Camera-type eye (tissue), 1 donor: ENCODE measurements at places on chromosomes 1 and 21. TPM values are rescaled to one million over a fixed set of nuclear protein-coding genes. Genes with fewer than 3 reads are reported as not detected.

TNFSF18 gene
- total RNA-seq = 0.16 TPM

IL12RB2 gene
- total RNA-seq = 1.1 TPM

AMY2A gene
- 0.44 TPM for total RNA-seq

WNT4 gene
- total RNA-seq = 3.1 TPM

SPTA1 gene
- 12.0 TPM for total RNA-seq

LYPD8 gene
- total RNA-seq = not detected

RGS16 gene
- 56.7 TPM for total RNA-seq

GJB4 gene
- 0.33 TPM for total RNA-seq

RXRG gene
- 83.8 TPM for total RNA-seq

KLHL17 gene
- total RNA-seq = 12.9 TPM

CD84 gene
- 2.2 TPM for total RNA-seq

ADCY10 gene
- total RNA-seq = 0.49 TPM

C1orf53 gene
- 4.7 TPM for total RNA-seq
